ENCODE measurements at places on chromosomes 6 and 20.
A peak's percentile ranks its signal among the peaks of the same experiment; 100 is the strongest.

DNA sequence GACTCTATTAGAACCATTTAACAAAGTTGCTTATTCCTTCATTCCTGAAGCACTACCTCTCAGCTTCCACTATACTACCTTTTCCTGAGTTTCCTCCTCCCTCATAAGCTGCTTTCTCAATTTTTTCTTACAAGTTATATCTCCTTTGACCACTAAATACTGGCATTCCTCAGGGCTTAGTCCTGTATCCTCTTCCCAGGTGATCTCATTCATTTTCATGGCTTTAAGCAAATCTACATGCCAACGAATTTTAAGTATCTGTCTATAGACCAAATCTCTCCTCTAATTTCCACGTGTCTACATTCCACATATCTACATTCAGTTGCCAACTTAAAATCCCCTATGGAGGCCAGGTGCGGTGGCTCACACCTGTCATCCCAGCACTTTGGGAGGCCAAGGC is 134.7 kb downstream of the BTBD9 start:
- DNase-seq = no peak

DNA sequence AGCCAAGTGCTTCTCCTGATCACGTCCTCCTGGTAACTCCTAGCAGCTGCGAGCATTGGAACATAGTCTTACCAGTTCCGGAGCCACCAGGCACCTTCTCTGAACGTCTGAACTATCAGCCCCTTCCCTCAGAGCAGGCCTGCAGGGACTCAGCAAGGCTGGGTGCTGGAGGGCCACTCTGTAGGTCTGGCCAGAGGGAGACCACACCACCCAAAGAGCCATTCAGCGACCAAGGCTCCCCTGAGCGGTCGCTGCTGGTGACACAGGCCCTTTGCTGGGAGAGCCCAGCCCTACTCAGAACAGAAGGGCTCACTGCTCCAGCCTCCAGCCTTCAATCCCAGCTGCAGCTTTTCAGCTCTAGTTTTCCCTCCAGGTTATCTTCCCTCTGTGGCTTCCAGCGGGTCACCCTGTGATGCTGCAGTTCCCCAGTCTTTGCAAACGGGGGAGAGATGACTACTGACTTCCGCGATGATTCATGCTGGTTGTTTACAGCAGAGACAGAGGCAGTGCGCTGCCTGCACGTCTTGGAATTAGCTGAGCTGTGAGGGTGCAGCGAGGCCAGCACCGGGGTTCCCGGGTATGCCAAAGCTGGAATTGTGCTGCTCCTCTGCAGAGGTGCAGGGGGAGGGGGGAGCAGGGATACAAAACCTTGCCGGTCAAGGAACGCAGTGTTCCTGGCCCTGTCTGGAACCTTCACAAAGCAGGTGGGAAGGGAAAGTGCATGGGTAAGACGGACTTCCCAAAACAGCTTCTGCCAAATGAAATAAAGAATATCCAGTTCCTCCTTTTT is 161.4 kb downstream of the LY86 start:
- peak; percentile 66 for DNase-seq

- no peak for DNase-seq
These were observed 121.4 kb upstream of the NRSN1 start for GRCh38 chr6:24004659-24005058.

DNA sequence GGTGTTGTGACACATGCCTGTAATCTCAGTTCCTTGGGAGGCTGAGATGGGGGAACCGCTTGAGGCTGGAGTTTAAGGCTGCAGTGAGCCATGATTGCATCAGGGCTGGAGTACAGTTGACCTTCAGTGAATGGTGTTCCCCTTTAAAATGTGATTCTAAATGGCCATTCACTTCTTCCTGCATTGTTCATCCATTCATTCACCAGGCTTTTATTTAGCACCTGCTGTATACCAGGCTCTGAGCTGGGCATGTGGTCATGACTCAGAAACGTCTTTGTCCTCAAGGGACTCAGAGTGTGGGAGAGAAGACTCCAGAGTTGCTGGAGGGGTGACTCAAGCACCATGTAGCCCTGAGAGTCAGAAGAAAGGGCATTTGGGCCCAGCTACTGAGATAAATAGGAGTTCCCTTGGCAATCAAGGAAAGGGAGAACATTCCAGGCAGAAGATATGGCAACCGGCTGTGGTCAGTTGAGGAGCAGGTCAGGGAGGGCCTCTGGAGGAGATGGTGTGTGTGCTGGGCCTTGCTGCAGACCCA is 101.1 kb downstream of the DLGAP4 start:
- no peak for DNase-seq

DNA sequence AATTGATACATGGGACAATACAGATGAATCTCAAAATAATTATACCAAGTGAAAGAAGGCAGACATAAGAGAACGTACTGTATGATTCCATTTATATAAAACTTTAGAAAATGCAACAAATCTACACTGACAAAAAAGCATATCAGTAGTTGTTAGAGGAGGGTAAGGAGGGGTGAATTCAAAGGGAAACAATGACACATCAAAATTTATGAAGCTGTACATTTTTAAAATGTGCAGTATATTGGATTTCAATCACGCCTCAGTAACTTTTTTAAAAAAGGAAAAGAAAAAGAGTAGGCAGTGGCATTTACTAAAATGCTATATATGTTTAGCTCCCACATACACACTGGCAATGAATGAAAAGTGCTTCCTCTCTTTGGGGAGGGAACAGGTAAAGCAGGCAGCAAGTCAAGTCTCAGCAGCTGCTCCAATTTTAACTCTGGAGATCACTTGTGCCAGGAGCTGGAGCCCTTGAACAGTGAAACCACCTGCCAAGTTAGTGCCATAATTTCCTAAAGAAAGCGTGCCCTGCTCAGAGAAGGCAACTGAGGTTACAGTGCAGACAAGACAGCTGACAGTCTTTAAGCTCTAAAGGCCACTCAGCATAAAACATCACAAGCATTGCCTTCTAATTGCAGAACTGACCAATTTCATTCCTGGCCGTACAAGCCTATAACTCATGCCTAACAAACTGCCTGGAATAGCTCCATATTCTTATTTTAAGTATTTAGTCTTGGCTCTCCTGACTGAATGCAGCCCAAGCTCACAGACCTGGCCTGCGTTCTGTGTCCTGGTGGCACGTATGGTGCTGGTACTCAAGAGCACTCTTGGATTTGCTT is 10.9 kb downstream of the FKBP1A start:
- no peak for DNase-seq

- no peak for DNase-seq
These were observed 170.0 kb upstream of the AGPAT4 start for GRCh38 chr6:161443848-161444247.

DNA sequence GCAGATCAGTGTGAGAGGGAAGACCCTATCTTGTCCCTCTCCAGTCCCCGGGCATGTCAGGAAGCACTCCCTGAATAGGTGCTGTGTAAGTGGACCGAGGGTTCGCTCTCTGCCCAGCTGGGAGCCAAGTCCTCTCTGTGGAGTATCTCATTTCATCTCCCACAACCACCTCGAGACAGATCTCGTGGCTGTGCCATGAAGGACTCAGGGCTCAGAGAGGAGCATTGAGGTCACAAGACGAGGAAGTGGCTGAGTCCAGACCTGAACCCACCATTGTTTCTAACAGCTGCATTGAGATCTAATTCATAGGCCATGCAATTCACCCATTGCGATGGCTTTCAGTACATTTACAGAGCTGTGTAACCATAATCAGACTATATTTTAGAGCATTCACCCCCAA is 34.7 kb upstream of the STX16 start:
- DNase-seq = no peak

- no peak for DNase-seq
These were observed 126.9 kb upstream of the UFL1 start for GRCh38 chr6:96394727-96395126.

- DNase-seq = no peak
These were observed 52.9 kb downstream of the TRMT11 start for GRCh38 chr6:126039284-126039683.

GRCh38 chr6:33816911-33817310 is 13.1 kb upstream of the MLN start:
- no peak for DNase-seq

- DNase-seq = peak; percentile 49
These were observed 3.3 kb upstream of the ULBP3 start for GRCh38 chr6:150072201-150072600.

DNA sequence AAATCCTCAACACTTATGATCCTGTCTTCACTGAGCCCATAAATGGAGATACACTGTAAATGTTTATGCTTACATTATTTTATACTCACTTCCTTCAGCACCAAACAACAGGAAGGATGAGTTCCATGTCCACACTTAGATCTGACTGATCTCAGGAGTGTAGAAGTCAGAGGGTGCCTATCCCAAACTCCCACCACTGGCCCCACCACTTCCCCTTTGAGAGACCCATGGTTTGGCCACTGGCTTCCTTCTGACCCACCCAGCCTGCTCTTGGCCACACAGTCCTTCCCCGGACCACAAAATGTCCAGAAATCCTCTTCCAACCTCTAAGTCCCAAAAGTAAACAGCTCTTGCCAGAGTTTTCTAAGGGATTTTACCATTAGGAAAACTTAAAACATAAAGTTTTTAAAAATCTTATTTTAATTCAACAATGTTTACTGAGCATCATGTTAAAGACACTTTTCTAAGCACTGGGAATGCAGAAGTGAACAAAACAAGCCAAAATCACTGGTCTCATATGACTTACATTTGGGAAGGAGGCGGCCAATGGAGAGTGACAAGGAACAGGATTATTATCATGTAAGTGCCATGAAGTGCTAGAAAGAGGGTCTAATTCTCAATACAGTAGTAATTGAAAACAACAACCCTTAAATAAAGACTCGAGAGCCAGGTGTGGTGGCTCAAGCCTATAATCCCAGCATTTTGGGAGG is 103.8 kb downstream of the NRSN1 start:
- no peak for DNase-seq

DNA sequence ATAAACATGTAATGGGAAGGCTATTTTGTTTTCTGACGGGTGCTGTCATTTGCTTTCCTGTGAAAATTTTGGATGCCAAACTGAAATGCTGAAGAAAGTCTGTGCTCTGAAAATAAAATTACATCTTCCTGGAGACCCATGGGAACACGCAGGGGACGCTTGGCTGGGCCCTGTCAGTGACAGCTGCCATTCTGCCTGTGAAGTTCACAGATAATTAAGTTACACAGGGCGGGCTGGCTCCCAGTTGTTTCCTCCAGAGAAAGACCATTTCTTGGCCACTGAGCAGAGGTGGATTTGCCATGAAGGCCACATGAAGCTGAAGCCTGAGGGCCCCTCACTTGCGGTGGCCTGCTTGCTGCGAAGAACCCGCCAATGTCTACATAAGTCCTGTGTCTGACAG is 93.5 kb downstream of the TMEM170B start:
- DNase-seq = no peak

GRCh38 chr20:62141397-62142251 is 1.6 kb downstream of the PSMA7 start:
- peak; percentile 28 for DNase-seq

GRCh38 chr6:104207635-104208034 is 652.1 kb downstream of the HACE1 start:
- no peak for DNase-seq

GRCh38 chr6:70394518-70395300 is 18.6 kb upstream of the FAM135A start:
- no peak for DNase-seq

All from stimulated activated CD4-positive, alpha-beta T cell treated with anti-CD3 and anti-CD28 coated beads, Interleukin-1b, Interleukin-23, amount 100 ng/mL, for 48 hours (primary cell).